Umbilical cord (tissue), 2 donors: ENCODE measurements at places on chromosomes 13 and 19.

- peak; percentile 59 for DNase-seq
These were observed 4.4 kb upstream of the LTBP4 start for GRCh38 chr19:40596608-40597328.

GRCh38 chr13:107964395-107964794 lies 250.9 kb downstream of the LIG4 start:
- no peak for DNase-seq

- DNase-seq, result no peak
These were observed 14.8 kb downstream of the ARL11 start for GRCh38 chr13:49643035-49643646.

- no peak for DNase-seq
These were observed 75.3 kb upstream of the SCEL start for GRCh38 chr13:77460195-77460594.

- DNase-seq, result no peak
These were observed 41.2 kb upstream of the ZNF835 start for GRCh38 chr19:56712611-56713276.

GRCh38 chr13:43792076-43792881 lies 5.5 kb upstream of the ENOX1 start:
- DNase-seq, result no peak

DNA sequence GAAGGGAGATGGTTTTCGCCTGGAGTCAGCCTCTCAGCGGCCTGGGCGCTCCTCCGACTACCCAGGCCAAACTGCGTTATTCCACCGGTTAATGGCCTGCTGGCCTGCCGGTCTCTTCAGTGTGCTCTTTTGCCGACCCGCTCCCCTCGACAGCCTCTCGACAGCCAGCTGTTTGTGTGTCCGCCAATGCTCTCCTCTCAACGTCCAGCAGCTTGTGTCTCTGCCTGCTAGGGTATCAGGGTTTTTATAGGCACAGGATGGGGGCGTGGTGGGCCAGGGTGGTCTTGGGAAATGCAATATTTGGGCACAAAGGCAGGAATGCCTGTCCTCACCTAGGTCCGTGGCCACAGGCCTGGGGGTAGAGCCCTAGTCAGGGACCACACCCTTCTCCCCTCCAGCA lies 1.5 kb upstream of the ZNF235 start:
- DNase-seq, result no peak

- no peak for DNase-seq
These were observed 1971.4 kb downstream of the OLFM4 start for GRCh38 chr13:55000043-55000442.

GRCh38 chr19:4803736-4804695 lies 12.5 kb downstream of the FEM1A start:
- DNase-seq, result no peak

- DNase-seq, result no peak
These were observed 11.4 kb downstream of the LYPD3 start for GRCh38 chr19:43454031-43454430.

DNA sequence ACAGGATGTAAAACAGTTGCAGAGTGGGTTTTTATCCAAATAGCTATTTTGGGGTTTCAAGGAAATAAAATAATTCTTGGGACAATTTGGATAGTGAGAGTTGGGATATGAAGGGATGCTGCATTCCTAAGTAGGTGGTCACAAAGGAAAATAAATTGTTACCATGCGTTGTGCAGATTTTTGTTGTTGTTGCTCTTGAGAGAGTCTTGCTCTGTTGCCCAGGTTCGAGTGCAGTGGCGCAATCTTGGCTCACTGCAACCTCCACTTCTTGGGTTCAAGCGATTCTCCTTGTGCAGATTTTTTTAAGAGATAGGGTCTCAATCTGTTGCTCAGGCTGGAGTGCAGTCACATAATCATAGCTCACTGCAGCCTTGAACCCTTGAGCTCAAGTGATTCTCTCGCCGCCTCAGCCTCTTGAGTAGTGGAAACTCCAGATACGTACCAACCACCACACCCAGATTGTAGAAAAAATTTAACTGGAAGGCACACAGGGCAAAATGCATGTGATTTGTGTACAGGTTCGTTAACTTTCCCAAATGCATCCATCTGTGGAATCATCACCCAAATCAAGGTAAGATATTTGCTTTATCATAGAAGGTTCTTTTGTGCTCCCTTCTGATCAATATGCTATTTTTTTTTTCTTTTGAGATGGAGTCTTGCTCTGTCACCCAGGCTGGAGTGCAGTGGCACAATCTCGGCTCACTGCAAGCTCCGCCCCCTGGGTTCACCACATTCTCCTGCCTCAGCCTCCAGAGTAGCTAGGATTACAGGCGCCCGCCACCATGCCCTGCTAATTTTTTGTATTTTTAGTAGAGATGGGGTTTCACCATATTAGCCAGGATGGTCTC lies 16.0 kb downstream of the SLC1A5 start:
- DNase-seq, result no peak

- peak; percentile 61 for DNase-seq
These were observed 6.1 kb downstream of the DHRS12 start for GRCh38 chr13:51797664-51798488.

DNA sequence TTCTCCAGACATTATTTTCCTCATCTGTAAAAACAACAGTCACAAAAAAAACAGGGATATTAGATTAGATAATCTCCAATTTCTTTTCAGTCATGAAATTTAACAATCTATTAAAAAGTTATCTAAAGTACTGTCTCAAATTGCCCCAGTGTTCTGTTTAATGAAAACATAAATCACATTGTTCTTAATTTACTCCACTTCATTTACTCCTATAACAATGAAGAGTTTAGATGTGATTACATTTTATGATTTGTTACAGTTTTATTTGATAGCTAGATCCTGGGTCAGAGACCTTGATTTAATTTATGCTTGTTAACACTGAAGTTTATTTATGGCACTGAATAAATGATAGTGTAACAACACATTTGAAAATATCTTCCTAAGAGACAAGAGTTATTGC lies 230.2 kb upstream of the TRPC4 start:
- no peak for DNase-seq
